ENCODE measurements at places on chromosomes 2 and 18.

DNA sequence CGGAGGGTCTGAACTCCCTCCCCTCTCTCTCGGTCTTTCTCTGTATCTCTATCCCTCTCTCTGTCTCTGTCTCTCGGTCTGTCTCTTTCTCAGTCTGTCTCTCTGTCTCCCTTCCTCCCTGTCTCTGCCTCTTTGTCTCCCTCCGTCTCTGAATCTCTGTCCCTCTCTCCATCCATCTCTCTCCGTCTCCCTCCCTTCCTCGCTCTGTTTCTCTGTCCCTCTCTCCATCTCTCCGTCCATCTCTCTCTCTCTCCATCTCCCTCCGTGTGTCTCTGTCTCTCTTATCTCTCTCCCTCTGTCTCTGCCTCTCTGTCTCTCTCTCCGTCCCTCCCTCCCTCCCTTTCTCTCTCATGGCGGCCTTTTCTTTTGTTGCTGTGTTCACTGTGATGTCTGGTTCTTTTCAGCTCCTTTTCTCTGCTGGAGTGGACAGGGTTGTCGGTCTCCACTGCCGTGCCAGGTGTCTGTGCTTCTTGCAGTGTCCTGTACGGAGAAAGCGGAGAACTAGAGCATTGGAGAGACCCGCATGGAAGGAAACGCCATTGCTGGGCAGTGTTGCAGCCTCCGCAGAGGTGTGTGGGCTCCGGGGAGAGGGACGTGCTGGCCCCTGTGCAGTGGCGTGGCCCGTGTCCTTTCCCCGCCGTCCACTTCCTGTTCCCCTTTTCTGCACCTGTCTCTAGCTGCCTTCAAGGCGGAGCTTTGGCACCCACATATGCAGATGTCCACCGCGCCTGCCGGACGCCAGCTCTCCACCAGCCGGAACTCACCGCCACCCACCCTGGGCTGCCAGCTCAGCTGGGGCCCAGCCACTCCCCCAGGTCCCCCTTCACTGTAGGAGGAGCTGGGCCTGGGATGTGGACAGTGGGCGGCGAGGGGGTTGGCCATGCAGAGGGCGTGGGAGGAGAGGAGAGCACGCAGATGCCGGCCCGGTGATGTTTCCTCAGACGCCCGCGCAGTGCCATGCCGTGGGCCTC is 113.1 kb downstream of the NFATC1 start:
- DNase-seq, result no peak

- DNase-seq, result no peak
Measured at GRCh38 chr2:74448771-74449170, 6.1 kb upstream of the INO80B start.

GRCh38 chr2:121555008-121555407 is 24.3 kb downstream of the RNU4ATAC start:
- no peak for DNase-seq

DNA sequence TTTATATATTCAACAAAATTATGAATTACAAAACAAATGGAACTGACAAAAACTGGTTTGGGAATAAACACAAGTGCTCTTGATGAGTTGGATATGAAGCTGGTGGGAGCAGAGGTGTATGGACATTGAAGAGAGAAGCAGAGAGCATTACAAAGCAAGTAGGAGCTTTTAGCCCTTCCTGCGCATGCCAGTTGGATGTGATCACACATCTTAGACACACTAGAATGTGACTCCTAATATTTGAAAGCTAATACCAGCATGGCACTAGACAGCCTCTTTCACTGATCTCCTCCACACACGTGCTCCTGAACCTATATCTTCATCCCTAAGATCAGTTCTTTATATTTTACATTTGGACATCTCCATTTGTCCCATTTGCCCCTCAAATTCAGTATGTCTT is 298.1 kb downstream of the MTX2 start:
- peak; percentile 48 for DNase-seq

DNA sequence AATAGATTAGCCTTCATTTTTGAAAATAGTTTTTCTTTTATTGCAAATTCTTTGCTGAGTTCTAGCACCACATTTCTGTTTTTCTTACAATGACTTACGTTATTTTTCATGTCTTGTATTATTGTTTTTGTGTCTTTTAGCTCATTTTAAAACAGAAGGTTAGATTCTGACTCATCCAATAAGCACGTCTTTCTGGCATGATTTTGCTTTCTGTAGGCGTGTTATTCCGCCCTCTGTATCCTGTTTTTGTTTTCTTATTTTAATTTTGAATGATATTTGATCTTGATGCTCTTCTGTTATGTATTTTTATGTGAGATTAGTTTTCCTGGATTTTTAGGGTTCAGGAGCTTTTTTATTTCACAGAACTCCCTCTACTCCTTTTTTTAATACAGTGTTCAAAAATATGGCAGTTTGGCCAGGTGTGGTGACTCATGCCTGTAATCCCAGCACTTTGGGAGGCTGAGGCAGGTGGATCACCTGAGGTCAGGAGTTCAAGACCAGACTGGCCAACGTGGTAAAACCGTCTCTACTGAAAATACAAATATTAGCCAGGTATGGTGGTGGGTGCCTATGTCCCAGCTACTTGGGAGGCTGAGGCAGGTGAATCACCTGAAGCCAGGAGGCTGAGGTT is 145.0 kb downstream of the CLIP4 start:
- peak; percentile 5 for DNase-seq

DNA sequence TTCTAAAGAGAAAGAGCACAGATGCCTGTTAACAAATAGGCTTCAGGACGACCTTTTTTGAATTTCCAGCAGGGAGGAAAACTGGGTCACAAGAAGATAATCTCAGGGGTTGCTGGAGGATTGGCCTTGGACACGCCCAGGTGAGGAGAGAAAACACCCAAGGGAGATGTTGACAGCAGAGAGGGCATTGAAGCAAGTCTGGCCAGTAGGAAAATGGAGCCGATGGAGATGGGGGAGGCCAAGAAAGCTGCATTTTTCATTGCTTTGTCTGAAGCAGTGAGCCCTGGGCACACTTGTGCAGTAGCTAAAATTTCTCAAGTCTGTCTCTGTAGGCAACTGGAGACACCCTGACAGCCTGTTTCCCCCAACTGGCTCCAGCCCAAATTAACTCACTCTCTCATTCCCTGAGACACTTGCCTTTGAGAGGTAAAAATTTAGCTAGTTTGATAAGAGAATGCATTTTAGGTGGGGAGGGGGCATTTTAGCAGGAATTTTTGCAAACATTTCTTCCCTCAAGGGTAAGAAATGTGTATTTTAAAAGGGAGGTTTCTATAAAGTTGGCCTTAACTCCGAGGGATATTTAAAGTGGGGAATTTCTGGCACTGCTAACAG is 165.5 kb downstream of the TGIF1 start:
- no peak for DNase-seq

GRCh38 chr2:45578056-45578843 is 32.8 kb downstream of the SRBD1 start:
- DNase-seq, result peak; percentile 7

DNA sequence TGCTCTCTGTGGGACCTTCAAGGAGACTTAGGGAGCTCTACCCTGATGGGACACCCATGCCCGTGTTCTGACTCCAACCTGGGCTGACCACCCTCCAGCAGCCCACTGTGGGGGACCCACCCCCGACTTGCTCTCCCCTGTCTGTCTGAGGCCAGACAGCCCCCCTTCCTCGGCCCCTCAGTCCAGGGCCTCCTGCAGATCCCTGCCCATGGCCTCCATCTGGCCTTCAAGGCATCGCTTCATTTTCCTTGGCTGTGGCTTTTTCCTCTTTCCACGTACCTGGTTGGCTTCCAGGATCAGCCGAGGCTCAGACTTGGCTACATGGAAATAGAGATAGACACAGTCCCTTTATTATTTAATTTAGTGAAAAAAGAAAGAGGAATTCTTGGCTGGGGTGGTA is 290.0 kb downstream of the CYP26B1 start:
- no peak for DNase-seq

DNA sequence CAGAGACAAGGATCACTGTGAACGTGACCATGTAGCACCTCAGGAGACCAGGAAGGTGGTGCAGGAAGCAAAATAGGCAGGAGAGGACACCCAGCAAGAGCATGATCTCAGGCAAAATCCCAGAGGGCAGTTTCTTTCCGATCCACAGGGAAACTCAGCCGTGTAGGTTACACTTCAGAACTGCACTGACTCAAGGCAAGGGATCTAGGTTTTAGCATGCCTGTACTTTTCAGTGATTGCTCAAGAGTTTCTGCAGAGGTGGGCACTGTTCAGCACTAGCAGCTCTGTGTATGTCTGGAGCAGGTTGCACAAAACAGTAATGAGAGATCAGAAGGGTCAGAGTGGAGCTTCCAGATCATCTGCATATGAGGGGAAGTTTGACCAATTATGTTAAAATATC is 116.7 kb upstream of the RNF152 start:
- no peak for DNase-seq

DNA sequence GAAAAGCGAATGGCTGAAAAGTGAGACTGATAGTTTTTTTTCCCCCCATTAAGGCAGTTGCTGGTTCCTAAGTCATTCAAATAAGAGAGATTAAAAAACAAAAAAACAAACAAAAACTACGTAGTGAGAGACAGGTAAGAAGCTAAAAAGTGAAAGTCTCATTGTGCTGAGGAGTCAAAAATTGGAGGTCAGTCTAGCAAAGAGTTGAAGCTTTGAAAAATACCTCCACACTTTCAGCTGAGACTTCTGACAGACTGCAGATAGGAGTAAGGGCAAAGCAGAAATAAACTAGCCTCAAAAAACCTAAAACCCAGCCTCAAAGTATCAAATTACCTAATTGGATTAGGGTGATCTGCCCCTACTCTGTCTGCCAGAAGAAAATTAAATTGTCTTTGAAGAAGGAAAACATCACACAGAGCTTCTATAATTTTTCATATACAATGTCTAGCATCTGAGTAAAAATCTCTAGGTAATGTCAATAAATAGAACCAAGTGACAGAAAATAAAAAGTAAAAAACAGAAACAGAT is 10.9 kb upstream of the EIF2AK3 start:
- DNase-seq, result no peak

GRCh38 chr2:204477358-204477950 is 67.8 kb upstream of the PARD3B start:
- DNase-seq, result no peak

GRCh38 chr18:513826-514530 is 13.5 kb upstream of the COLEC12 start:
- no peak for DNase-seq

DNA sequence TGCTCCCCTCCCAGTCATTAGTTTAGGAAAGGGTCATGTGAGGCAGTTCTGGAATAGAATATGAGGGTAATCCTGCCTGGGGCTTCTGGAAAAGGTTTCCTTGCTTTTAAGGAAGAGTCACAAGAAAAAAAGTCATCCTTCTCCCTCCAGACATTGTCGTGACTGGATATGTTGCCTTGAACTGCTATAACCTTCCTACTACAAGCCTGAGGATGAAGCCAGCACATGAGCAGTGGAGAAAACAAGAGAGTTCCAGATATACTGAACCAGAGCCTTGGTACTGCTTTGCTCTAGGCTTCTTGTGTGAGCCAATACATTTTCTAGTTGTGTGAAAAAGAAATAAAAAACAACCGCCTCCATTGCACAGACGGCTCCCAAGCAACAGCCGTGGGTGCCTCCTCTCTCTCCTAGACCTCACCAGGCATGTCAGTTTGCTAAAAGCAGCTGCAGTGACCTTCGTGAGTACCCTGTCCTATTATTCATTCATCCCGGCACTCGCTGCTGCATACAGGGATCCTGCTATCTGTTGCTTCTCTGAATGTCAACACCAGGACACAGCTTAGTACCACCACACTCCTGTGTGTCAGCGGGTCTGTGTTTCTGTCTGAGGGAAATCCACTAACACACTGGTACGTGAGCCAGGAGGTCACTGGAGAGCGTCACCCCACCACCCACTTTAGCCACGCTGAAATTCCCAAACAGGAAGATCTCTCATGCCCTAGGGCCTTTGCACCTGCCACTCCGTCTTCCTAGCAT is 186.7 kb downstream of the KLHL29 start:
- no peak for DNase-seq

GRCh38 chr2:144683966-144684365 is 164.0 kb upstream of the ZEB2 start:
- DNase-seq, result no peak

DNA sequence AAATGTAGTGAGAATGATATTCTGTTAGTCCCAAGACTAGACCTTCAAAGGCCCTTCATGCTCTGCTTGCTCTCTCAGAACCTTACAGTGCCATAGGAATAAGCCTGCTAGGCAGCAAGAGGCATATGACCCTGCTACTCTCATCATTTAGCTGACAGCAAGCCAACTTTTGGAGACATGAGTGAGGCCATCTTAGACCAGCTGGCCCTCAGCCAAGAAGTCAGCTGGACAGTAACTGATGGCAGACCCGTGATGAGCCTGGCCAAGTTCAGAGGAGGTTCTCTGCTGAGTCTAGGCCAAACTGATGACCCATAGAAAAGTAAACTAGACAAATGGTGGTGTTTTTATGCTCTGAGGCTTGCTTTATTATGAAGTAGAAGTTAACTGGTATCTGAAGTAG is 82.6 kb downstream of the C18orf54 start:
- no peak for DNase-seq

GRCh38 chr2:64210816-64211215 is 66.6 kb upstream of the PELI1 start:
- no peak for DNase-seq

DNA sequence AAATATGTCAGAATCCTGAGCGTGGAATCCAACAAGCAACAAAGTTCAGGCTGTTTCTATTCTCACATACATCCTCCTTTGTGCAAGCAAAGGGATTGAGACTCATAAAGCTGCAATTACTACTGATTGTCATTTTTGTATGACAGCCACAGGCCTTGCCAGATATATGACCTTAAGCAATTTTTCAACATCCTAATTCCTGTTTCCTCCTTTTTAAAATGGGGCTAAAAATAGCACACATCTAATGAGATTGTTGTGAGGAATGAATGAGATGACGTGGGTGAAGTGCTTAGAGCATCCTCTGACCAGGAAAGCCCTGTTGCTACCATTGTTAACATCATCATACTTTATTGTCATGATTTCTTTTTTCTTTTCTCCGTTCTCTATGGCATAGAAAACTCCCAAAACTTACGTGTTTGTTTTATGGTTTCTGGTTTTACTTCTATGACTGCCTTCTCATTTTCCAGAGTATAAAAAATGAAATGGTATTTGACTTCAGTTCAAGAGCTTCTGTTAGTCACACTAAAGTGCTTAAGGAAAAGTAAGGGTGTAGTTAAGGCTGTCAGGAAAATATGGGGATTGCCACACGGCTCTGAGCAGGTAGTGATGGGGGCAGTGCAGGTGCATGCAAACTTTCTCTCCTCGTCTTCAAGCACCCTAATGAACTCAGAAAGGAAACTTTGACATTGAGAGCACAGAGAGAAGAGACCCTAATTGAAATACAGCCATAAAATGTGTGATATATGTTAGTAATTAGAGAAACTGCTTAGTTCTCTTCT is 590.6 kb upstream of the NETO1 start:
- DNase-seq, result no peak

GRCh38 chr2:99386011-99386410 is 48.8 kb downstream of the EIF5B start:
- no peak for DNase-seq

GRCh38 chr18:32804134-32804888 is 31.5 kb upstream of the KLHL14 start:
- no peak for DNase-seq

- DNase-seq, result no peak
Measured at GRCh38 chr2:182070736-182071135, 85.1 kb downstream of the PPP1R1C start.

- DNase-seq, result no peak
Measured at GRCh38 chr2:84989422-84989821, 18.5 kb downstream of the KCMF1 start.

All from trophoblast cell (in vitro differentiated cells and primary cell).